ENCODE measurements at places on chromosomes 2 and 18. TPM values are rescaled to one million over a fixed set of nuclear protein-coding genes. Genes with fewer than 3 reads are reported as not detected.

REG3A gene
- total RNA-seq, result not detected

VWA3B gene
- total RNA-seq, result not detected

CD8B2 gene
- total RNA-seq, result 3.9 TPM

RAB6C gene
- not detected for total RNA-seq

CCDC85A gene
- not detected for total RNA-seq

MAPK4 gene
- total RNA-seq, result not detected

Data from activated CD8-positive, alpha-beta T cell treated with anti-CD3 and anti-CD28 coated beads for 36 hours (primary cell).